ENCODE measurements at places on chromosomes 4 and X. TPM values are rescaled to one million over a fixed set of nuclear protein-coding genes. Genes with fewer than 3 reads are reported as not detected.

- no peak for DNase-seq
These were observed 63.2 kb downstream of the CD40LG start for GRCh38 chrX:136711147-136711546.

DNA sequence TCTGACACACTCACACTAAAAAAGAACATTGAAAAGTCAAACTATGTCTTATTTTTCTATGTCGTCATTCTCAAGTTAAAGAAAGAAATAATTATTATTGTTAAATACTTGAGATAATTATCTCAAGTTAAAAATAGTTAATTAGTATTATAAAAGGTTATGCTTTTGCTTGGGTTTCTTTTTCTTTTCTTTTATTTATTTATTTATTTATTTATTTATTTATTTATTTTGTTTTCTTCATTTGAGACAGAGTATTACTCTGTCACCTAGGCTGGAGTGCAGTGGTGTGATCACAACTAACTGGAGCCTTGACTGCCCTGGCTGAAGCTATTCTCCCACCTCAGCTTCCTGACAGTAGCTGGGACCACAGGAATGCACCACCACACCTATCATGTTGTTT lies 59.9 kb downstream of the UBQLN2 start:
- DNase-seq = no peak

Gene EPGN
- total RNA-seq = 1.5 TPM

Gene PLXNB3
- total RNA-seq = 4.8 TPM

Gene TMPRSS11A
- total RNA-seq = not detected
